Immature natural killer cell (primary cell): ENCODE measurements at places on chromosomes 5 and 9. TPM values are rescaled to one million over a fixed set of nuclear protein-coding genes. Genes with fewer than 3 reads are reported as not detected.

DNA sequence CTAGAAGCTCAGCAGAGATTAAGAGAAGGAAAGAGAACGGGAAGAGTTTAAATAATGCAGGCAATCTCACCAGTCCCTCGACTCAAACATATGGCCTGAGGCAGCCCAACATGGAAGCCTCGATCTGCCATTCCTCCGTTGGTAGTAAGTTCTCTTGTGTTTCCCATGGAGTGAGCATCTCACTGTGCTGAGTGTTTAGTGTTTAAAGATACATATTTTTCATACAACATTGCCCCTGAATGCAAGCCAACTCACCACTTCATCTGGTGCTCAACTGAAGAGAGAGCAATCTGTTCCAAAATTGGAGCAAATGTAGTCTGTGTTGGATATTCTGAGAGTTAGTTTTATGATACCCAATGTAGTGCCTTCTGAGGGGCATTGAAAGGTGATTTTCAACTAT, 171.5 kb upstream of the ATP10B start:
- H3K27ac ChIP-seq: no peak overlapping the region
- no peaks in the 10 kb centered on the region for H3K4me1 ChIP-seq
- peaks cover 3% of the 10 kb centered on the region for H3K27me3 ChIP-seq
- DNase-seq: no peak
- no peaks in the 10 kb centered on the region for H3K36me3 ChIP-seq

GRCh38 chr5:58452566-58453258, 7.2 kb downstream of the PLK2 start:
- peaks cover 11% of the 10 kb centered on the region for H3K36me3 ChIP-seq
- no peak overlapping the region for H3K27ac ChIP-seq
- no peak overlapping the region for H3K4me3 ChIP-seq
- H3K27me3 ChIP-seq: peaks cover 2% of the 10 kb centered on the region

Gene RLN2
- 1.3 TPM for polyA plus RNA-seq

DNA sequence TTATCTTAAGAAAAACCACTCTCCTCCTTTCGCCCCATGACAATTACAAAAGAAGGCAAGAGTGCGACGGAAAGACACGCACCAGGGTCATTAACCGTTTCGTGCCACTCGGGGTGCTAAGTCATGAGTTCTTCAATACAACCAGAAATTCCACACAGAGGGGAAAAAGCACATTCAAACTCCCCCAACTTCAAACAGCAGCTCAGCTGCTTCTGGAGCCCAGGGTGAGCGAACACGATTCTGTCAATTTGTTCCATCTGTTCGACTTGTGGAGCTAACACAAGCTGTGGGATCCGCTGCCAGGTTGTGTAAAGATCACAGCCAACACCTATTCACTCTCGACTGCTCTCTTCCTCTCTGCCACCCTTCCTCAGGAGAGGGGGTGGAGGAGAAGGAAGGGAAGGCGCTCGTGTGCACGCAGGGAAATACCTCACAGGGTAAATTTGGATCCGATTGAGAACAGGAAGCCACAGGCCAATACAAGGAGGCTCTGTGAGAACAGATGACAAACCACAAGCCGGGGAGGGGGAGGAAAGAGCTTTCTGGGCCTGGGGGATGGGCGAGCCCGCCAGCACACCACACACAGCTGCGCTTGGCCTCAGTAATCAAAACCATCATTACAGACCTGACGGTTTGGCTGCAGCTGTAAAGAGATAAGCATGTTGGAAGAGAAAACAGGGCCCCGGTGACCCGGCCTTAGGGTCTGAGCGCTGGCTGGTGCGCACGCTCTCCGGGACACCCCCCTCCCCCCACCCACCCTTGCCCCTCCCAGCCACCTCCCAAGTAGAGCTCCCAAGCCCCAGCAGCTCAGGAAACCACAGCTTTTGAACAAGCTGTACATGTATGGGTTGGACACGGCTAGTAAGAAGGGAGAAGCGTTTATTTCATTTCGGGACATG, 54.3 kb downstream of the PTCH1 start:
- DNase-seq: peak; percentile 90
- H3K4me1 ChIP-seq: peaks cover 46% of the 10 kb centered on the region
- peak overlapping the region; percentile 96 for H3K27ac ChIP-seq
- peak overlapping the region; percentile 80 for H3K4me3 ChIP-seq
- H3K27me3 ChIP-seq: peaks cover 8% of the 10 kb centered on the region

Gene ANKRD33B
- 0.15 TPM for polyA plus RNA-seq

Gene DOCK2
- 48.9 TPM for polyA plus RNA-seq

Gene LAMC3
- not detected for polyA plus RNA-seq

Gene IL9
- not detected for polyA plus RNA-seq

GRCh38 chr5:113376640-113377039, 58.1 kb downstream of the TSSK1B start:
- H3K4me3 ChIP-seq: no peak overlapping the region
- no peaks in the 10 kb centered on the region for H3K36me3 ChIP-seq
- H3K27ac ChIP-seq: no peak overlapping the region
- peaks cover 21% of the 10 kb centered on the region for H3K4me1 ChIP-seq
- DNase-seq: no peak
- H3K27me3 ChIP-seq: no peaks in the 10 kb centered on the region

DNA sequence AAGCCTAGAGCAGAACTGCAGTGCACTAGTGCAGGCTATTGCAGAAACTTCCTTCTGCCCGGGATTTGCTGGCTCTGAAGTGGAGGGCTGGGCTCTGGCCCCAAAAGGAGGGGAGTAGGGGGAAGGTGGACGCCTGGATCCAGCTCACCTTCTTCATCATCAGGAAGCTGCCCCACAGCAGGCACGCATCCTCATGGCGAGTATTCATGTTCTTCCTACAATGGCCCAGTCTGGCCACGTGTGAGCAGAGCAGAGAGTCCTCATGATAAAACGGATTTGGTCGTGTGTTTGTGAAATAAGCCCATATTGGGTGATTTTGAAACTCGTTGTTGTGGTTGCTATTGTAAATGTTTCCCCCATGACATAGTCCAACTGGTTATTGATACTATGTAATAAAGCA, 8.2 kb upstream of the GLIPR2 start:
- H3K36me3 ChIP-seq: peaks cover under 1% of the 10 kb centered on the region
- peak overlapping the region; percentile 71 for H3K27ac ChIP-seq
- DNase-seq: no peak
- H3K4me1 ChIP-seq: peaks cover 18% of the 10 kb centered on the region
- H3K4me3 ChIP-seq: no peak overlapping the region

Gene PRKAA1
- polyA plus RNA-seq: 54.3 TPM

- H3K4me3 ChIP-seq: no peak overlapping the region
- peaks cover 15% of the 10 kb centered on the region for H3K36me3 ChIP-seq
- no peak overlapping the region for H3K27ac ChIP-seq
- H3K4me1 ChIP-seq: peaks cover 5% of the 10 kb centered on the region
- H3K27me3 ChIP-seq: no peaks in the 10 kb centered on the region
Observed at GRCh38 chr9:125496313-125496834, 210.6 kb downstream of the MAPKAP1 start.

Gene ADRB2
- 54.1 TPM for polyA plus RNA-seq

- H3K27ac ChIP-seq: no peak overlapping the region
- no peak for DNase-seq
- H3K4me1 ChIP-seq: peaks cover 9% of the 10 kb centered on the region
- no peak overlapping the region for H3K4me3 ChIP-seq
- peaks cover 22% of the 10 kb centered on the region for H3K36me3 ChIP-seq
Observed at GRCh38 chr5:83107692-83108420, 30.5 kb downstream of the XRCC4 start.

Gene STPG3
- not detected for polyA plus RNA-seq

Gene LCN10
- not detected for polyA plus RNA-seq

DNA sequence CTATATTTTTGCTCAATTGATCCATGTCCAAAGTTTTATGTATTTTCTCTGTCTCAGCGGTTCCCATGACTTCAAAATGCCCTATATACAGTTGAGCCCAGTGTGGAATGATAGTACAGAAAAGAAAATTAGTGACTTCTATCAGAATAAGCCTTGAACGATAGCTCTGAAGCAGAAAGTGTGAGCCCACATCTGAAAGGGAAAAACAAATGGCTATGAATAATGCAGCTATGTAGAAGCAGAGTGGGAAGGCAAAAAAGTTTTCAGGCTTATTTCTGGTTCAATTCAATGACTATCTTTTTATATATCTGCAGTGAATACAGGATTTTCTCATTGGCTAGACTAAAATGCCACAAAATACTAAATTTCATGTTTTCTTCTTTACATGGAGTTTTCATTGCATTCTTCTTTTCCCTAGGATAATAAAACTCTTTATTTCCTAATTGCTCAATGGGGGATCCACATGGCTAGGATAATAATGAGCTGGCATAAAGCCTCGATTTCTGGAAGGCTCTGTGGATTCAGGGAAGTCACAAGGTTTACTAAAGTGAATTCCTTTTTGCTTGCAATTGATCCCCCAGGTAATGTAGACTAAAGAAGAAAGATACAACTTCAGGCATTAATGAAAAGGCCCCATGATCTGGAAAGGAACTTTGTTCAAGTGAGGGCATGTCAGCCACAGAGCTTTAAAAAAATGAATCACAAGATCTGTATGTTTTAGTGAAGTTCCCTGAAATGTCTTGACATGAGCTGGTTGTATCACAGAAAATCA, 377.0 kb upstream of the RIOK2 start:
- H3K36me3 ChIP-seq: no peaks in the 10 kb centered on the region
- H3K4me3 ChIP-seq: no peak overlapping the region
- no peak for DNase-seq

DNA sequence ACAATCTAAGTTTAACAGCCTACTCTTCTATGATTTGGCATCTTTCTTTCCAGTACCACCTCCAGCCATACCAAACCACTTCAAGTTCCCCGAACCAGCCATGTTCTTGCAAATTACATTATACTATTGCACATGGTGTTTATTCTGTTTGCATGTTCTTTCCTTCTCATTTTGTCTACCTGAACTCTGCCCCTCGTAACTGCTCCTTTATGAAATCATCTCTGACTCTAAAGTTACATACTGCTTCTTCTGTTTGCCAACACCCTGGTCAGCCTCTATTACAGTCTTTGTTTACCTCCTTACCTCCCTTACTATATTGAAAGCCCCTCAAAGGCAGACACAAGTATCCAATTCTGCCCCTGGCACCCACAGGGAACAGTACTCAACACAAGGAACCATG, 6.0 kb downstream of the PPP6C start:
- no peak for DNase-seq
- no peak overlapping the region for H3K4me3 ChIP-seq
- no peak overlapping the region for H3K27ac ChIP-seq
- peaks cover 83% of the 10 kb centered on the region for H3K4me1 ChIP-seq
- peaks cover 2% of the 10 kb centered on the region for H3K27me3 ChIP-seq
